Cardiac fibroblast (primary cell): ENCODE measurements at places on chromosomes 4 and X.

GRCh38 chr4:158172261-158173258 is at the start of gene GASK1B:
TSS of gene GASK1B (minus strand) at chr4:158173025. CDS start at chr4:158171375, 1,650 bp downstream.
- DNase-seq: peak; percentile 83

DNA sequence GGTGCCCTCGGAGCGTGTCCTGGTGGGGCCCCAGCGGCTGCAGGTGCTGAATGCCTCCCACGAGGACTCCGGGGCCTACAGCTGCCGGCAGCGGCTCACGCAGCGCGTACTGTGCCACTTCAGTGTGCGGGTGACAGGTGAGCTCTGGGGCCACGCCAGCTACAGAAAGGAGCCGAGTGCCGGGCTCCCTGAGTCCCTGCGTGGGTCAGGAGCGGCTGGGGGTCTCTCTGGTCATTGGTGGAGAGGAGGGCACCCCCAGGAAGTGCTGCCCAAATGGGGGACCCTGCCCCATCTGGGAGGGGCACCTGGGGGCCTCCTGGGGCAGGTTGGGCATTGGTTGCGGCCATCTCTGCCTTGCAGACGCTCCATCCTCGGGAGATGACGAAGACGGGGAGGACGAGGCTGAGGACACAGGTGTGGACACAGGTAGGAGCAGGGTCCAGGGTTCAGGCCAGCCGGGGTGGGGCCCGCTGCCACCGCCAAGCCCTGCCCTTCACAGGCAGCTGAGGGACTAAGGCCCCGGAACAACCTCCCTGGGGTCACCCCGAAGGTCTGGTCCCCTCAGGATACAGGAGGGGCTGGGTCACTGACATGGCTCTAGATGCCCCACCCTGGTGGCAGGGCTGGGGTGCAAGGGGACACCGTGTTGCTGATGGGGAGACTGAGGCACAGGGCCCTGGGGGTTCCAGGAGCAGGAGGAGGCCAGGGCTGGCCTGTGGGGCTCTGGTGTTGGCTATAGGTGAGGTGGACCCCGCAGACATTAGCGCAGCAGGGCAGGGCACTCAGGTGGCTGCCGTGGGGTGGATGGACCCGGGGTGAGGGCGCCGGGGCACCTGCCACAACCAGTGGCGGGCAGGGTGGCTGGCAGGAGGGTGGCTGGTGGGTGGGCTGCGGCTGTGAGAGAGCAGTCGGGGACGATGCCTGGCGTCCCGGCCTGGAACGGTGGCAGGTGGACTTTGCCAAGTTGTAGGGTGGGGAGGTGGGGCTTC is 6.6 kb downstream of the FGFR3 start:
- no peak for DNase-seq

DNA sequence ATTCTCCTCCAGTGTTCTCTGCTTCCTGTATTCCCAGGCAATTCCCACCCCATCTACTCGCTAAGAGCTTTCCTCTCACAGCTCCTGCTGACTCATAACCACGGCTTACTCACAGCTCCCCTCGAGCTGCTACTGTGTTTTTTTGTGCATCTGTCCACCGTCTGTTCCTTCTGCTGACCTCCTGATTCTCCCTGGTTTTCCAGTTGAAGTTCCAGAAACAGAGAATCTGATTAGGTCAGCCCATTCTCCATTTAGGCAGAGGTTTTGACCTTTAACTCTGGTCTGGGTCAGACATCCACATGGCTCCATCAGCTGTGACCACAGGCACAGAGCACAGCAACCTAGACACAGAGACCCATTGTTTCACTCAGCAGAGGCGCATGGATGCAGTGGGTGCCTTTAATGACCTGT is 5.5 kb upstream of the SMIM20 start:
- DNase-seq: peak; percentile 90

GRCh38 chr4:38905652-38906385 is 38.2 kb downstream of the FAM114A1 start:
- DNase-seq: no peak

- DNase-seq: peak; percentile 5
Measured at GRCh38 chrX:39309721-39310152, 508.5 kb downstream of the MID1IP1 start.

- no peak for DNase-seq
Measured at GRCh38 chr4:178240891-178241290, 798.7 kb upstream of the AGA start.

DNA sequence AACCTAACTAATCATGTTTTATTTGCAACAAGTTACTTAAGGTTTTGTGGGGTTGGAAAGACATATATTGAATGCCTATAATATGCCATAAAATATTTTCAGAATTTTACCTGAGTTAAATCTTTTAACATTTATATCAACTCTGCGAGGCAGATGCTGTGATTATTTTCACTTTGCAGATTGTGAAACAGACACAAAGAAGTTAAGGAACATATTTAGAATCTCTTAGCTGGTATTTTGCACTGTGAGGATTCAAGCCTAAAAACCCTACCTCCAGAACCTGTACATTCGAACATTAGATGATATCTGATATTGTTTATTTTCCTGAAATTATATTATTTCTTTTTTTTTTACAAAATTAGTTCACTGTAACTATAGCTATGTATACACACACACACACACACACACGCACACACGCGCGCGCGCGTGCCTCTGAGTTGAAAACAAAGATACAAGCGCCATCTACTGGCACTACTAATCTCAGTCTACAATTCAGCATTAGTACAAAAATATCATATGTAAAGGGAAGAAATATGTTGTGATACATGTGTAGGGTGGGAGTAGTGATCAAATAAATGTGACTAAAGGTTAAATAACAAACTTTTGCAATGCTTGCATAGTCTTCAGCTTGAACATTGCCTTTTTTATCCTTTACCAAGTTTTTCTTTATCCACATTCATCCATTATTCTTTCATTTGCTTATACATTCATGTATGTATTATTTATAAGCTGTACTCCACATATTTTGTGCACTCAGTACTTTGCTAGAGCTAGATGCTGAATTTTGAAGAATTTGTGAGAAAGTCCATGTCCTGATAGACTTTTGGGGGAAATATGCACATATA is 61.5 kb downstream of the ANXA10 start:
- DNase-seq: peak; percentile 90

- peak; percentile 86 for DNase-seq
Measured at GRCh38 chrX:103687696-103688201, 1.2 kb upstream of the MORF4L2 start.

DNA sequence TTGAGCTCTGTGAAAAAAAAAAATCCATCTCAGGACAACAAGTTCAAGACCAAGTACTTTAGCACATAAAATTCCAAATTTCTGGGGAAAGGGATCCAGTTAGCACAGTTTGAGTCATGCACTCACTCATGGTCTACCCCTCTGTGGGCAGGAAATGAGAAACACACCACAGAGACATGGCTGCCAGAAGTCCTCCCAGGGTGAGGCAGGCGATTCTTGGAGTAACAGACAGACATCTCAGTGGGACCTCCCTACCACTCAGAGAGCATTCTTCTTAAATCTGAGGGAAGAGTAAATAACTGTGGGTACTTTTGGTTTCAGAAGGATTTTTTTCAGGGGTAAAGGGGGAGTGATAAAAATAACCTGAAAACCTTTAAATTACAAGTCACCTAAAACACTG is 14.1 kb downstream of the CXCL1 start:
- peak; percentile 41 for DNase-seq

GRCh38 chrX:100687546-100687945 is 43.5 kb downstream of the SRPX2 start:
- DNase-seq: no peak

DNA sequence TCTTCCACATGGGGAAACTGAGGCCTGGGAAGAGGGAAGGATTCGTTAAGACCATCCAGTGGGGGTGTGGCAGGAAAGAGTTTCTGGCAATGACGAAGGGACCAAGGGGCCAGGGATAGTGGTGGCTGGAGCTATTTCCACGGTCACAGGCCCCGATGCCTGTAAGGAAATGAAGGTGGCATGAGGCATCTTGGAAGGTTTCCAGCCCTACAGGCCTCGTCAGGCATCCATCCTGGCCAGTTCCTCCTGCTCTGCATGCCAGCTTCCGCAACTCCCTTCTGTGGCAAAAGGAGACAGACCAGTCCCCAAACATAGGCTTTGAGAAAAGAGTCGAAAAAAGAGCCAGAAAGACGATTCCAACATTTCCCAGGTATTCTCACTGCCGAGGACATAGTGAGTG is 9.2 kb upstream of the C4orf50 start:
- DNase-seq: no peak

DNA sequence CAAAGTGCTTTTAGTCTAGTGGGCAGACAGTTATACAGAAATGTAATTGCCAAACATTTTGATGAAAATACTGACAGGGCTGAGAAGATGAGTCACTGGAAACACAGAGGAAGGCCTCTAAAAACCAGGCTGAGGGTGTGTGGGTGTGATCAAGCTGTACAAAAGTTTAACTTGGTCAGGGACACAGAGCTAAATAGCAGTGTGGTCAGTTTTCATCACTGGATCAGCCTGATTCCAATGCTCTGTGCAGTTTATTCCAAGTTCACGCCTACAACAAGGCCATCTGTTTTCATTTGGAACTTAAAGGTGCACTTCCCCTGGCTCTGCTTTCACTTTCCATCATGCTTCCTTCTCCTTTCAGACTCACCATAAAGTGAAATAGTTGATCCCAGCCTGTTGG is 10.6 kb downstream of the CENPVL3 start:
- peak; percentile 2 for DNase-seq

GRCh38 chr4:156477636-156478035 is 494.0 kb downstream of the PDGFC start:
- no peak for DNase-seq

GRCh38 chr4:127843704-127844600 is 36.7 kb upstream of the PLK4 start:
- no peak for DNase-seq

DNA sequence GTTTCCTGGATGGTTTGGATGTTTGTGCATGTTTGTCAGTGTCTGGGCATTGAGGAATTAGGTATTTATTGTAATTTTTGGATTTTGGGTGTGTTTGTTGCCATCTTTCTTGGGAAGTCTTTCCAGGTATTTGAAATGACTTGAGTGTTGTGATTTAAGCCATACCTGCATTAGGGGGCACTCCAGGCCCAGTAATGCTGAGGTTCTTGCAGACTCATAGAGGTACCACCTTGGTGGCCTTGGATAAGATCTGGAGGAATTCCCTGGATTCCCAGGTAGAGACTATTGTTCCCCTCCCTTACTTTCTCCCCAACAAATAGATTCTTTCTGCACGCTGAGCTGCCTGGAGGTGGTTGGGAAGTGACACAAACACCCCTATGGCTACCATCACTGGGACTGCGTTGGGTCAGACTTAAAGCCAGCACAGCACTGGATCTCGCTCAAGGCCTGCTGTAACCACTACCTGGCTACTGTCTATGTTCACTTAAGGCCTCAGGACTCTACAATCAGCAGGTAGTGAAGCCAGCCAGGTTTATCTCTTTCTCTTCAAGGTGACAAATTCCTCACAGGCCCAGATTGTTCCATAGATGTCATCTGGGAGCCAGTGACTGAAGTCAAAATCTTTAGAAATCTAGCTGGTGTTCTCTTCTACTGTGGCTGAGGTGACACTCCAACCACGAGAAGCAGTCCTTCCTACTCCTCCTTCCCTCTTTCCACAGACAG is 643.6 kb downstream of the PDHA2 start:
- DNase-seq: no peak

- DNase-seq: no peak
Measured at GRCh38 chr4:8085491-8086117, 73.0 kb downstream of the ABLIM2 start.
